ENCODE measurements at places on chromosomes 3 and 15. TPM values are rescaled to one million over a fixed set of nuclear protein-coding genes. Genes with fewer than 3 reads are reported as not detected.

Gene C3orf80
- 0.15 TPM for total RNA-seq

Gene HDC
- 0.40 TPM for total RNA-seq

Gene COL6A6
- 1.6 TPM for total RNA-seq

Gene SPINK8
- not detected for total RNA-seq

Gene TEX9
- total RNA-seq, result 0.40 TPM

Gene DYNLT2B
- 1.9 TPM for total RNA-seq

Gene TNNC1
- 8,945 TPM for total RNA-seq

Gene PLXNB1
- total RNA-seq, result 50.8 TPM

Gene CIP2A
- total RNA-seq, result 1.3 TPM

Gene ITIH1
- not detected for total RNA-seq

Gene UBAP1L
- 1.3 TPM for total RNA-seq

Gene CPN2
- total RNA-seq, result 0.40 TPM

Gene MED12L
- 0.10 TPM for total RNA-seq

Gene C3orf85
- not detected for total RNA-seq

Gene PLSCR5
- not detected for total RNA-seq

Gene TGFBR2
- total RNA-seq, result 175 TPM

Gene FBLN2
- total RNA-seq, result 53.8 TPM

Gene TTC21A
- 1.1 TPM for total RNA-seq

Gene MLF1
- total RNA-seq, result 234 TPM

Gene SI
- not detected for total RNA-seq

Gene LRRC58
- total RNA-seq, result 9.2 TPM

Gene CISH
- total RNA-seq, result 10.2 TPM

Gene SIDT1
- 0.47 TPM for total RNA-seq

Gene MYL3
- 9,164 TPM for total RNA-seq

Gene C3orf52
- 1.7 TPM for total RNA-seq

Gene CP
- 2.2 TPM for total RNA-seq

Gene CAMK1
- 11.7 TPM for total RNA-seq

Gene LMLN
- 8.8 TPM for total RNA-seq

Gene GP5
- not detected for total RNA-seq

Gene IQCF6
- not detected for total RNA-seq

Gene TPRG1
- 2.7 TPM for total RNA-seq

Gene ARPIN
- total RNA-seq, result 11.3 TPM

Gene WDR49
- 0.92 TPM for total RNA-seq

Gene GABRR3
- not detected for total RNA-seq

All from left ventricle myocardium superior (tissue), 1 donor.